Astrocyte of the hippocampus (primary cell): ENCODE measurements at places on chromosomes 3 and 15.
A peak's percentile ranks its signal among the peaks of the same experiment; 100 is the strongest.

GRCh38 chr15:34084086-34084485 lies 17.6 kb downstream of the EMC7 start:
- DNase-seq: peak; percentile 35

GRCh38 chr3:178545337-178545736 lies 9.1 kb downstream of the KCNMB2 start:
- DNase-seq: no peak

- DNase-seq: no peak
These were observed 51.5 kb downstream of the ITGA11 start for GRCh38 chr15:68380456-68380855.

- DNase-seq: no peak
These were observed 183.3 kb downstream of the AKAP13 start for GRCh38 chr15:85563731-85564130.

GRCh38 chr3:61862614-61863289 lies 301.4 kb downstream of the PTPRG start:
- DNase-seq: no peak

DNA sequence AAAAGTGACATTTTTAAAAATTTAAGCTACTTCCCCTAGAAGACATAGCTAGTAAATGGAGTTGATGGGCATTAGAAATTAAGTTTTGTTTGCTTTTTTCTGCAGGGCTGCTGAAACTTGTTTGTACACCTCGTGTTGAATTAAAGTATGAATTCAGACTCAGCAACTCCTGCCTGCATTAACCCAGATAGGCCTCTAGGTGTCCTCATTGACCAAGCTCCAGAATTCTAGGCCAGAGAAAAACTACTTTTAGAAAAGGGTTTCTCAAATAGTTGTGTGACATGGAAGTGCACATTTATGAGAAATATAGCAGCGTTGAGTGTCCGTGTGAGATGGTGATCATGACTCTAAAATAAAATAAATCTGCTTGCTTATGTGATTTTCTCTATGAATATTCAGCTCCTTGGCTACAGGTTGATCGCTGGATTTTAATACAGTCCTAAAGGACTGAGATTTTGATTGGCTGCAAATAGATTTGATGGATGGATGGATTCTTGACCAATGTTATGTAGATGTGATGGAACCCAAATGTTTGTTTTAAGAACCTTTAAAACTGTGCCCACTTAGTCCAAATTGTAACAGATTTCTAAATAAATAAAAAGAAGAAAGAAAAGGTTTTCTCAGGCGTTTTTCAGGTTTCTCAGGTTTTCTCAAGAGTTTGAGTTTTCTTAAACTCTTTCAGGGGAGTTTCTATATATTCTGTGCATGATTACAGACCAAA lies 39.4 kb upstream of the LMOD3 start:
- peak; percentile 65 for DNase-seq

- no peak for DNase-seq
These were observed 18.0 kb downstream of the PDIA5 start for GRCh38 chr3:123084738-123085237.

DNA sequence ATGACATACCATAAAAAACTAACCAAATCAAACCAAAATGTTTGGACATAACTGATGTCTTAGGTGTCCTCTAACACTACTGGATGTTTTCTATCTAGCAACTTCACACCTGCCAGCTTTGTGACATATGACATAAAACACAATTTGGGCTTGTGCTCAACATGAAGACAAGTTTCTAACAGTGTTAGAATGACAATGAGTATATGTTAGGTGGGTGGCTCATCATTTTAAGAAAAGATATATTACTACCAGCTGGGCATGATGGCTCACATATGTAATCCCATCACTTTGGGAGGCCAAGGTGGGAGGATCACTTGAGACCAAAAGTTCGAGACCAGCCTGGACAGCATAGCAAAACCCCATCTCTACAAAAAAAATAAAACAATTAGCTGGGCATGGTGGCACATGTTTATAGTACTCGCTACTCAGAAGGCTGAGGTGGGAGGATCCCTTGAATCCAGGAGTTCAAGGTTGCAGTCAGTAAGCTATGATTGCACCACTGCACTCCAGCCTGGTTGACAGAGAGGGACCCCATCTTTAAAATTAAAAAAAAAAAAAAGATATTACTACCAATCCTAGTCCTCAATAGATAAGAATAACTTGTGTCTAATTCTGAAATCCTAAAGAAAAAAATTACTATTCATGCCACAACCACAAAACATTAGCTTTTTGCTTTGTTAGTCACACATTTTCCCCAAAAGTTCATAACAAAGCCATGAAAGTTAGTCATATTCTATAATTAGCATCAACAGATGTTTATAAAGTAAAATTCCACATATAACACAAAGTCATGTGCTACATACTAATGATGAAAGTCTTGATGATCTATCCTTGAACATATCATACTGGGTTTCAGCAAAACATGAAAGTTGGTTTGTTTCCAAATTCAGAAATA lies 59.9 kb downstream of the LRRFIP2 start:
- peak; percentile 41 for DNase-seq

DNA sequence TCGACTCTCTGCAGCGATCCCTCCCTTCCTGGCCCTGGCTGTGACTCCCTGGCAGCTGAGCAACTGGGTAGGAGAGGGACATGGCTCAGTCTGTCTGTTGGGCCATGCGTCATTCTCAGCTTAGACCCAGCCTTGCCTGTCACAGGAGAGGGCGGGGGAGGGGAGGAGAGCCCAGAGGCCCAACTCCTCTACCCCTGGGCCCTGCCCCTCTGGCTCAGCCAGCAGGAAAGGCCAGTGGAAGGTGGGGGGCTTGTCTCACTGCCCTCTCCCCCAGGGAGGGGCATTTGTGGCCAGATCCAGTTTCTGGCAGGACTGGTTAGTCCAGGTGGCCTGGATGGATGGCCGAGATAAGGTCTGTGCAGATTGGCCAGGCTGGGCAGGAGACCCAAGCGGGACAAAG lies 31.6 kb downstream of the DNAJB8 start:
- DNase-seq: no peak

DNA sequence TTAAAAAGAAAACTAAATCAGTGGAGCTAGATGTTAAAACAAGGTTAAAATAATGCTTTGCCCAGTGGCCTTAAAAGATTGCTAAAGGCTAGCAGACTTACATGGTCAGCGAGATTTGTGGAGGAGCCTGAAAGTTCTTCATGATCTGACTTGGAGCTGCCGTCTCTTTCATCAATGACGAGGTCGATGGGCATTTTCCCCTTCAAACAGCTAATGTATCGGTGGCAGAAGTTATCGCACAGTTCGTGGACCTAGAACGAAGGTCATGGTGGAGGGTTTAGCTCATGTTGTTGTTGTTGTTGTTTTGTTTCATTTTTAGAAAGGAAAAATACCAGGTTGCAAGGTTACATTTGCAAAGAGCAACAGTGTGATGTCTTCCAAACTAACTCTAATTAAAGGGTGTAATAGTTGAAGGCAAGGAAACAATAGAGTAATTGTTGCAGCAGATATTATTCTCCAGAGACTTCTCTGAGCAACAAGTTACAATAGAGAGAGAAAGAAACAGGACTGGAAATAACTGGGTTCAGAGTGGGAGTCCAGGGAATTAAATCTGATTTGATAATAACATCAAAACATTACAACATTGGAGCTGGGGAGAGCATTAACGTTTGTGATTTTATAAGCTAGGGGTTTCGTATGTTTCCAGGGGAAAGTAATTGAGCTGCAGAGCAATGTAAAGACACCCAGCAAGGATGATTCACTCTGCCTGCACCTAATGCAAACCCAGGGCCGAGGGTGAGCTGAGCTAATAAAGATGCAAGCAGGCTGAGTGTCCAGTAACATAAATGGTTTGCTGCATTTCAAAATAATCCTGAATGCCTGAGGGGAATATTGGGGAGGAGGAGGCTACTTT lies 6.6 kb downstream of the MEIS2 start:
- DNase-seq: peak; percentile 70

- peak; percentile 79 for DNase-seq
These were observed 121.2 kb downstream of the TLE3 start for GRCh38 chr15:69976366-69976994.

DNA sequence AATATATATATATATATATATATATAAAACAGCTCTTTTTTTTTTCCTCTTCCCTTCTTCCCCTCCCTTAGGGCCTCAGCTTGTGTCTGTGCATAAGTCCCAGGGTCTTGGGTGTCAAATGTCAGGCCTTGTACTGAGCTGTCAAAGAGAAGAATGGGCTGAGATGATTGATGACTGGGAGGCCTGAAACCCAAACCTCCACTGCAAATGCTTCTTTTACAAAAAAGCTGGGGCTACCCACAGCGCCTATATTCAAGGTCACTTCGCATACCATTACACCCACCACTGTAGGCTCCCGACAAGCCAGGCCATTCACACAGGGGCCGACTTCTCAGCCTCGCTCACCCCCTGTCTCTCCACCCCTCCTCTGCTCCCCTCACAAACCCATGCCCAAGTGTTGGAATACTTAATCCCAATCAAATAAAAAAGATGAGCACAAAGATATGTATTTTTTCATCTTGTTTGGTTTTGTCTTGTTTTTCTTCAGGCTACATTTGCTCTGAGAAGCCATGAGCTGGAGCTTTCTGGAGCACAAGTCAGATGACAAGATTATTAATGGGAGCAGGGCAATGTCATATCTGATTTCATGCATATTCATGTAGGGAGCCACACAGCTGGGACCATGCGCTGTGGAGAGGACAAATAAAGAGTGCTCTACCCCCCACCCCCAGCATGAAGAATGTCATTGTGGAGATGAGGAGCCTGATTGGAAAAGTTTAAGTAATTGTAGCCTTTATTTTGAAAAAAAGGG lies 614.4 kb upstream of the NR2F2 start:
- peak; percentile 18 for DNase-seq

DNA sequence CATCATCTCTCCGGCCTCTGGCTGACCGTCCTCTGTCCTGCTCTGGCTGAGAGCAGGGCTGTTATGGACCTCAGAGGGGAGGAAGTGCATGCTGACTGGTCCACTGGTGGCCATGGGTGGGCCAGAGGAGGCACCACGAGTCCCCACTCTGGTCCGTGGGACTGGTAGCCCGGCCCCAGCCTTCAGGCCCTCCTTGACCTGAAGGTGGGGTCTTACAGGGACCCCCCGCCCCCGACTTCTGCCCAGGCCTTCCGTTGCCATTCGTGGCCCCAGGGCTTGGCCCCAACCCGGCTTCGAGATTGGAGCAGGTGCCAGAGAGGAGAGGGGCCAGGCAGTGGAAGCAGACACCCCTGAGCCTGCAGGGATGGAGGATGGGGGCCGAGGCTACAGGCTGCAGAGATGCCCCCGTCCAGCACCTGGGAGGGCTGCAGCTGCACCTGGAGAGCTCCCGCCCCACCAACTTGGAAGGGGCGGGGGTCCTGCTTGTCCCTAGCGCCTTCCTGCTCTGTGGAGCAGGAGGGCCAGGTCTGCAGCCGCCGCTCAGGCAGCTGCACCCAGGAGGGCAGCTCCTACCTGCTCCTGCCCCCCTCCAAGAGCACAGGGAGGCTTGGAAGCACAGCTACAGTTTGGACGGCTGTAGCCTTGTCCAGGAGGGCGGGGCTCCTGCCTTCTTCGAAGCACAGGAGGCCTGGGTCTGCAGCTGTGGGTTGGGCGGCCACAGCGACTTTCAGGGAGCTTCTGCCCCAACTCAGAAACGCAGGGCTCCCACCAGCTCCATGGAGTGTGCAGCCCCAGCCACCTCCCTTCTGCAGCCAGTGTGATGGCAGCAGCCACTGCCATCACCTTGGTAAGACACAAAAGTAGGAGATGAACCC lies 142.5 kb downstream of the KLF13 start:
- DNase-seq: no peak

DNA sequence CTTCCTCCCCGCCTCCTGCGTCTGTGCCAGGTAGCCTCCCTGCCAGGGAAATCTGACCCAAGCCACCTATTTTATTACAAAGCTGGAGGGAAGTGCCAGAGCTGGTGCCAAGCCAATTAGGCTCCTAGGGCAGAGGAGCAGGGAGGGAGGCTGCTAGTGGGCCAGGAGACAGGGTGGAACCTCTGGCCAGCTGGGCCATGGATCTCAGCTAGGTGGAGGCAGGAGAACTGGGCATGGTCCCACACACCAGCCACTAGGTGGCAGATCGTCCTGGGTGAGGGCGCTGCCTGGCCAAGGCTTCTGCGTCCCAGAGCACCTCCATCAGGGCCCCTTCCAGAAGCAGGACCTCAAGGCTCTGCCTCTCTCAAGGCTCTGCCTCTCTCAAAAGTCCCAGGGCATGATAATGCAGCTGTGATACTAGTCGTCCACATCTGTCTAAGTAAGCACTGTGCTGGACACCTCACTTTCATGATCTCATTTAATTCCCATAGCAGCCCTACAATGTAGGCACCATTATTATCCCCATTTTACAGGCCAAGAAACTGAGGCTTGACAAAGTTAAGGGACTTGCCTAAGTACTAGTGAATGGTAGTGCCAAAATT lies 4.5 kb upstream of the RFT1 start:
- peak; percentile 85 for DNase-seq

DNA sequence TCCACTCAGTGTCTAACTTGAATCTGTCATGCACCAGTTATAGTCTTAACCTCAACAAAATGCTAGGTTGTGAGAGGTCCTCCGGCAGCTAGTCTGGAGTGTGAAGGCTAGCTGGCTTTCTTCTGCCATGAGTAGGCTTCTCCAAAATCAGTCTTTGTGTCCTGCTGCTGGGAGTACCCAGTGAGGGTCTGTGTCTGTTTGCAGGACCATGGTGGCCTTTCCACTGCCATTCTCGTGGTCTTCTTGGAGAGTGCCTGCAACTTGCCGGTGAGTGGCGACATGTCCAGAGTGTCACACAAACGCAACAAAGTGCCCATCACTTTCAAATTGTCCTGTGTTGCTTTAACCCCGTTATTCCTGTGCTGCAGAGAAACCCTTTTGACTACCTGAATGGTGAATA lies 34.0 kb downstream of the ESYT3 start:
- DNase-seq: no peak

- no peak for DNase-seq
These were observed 43.7 kb upstream of the NECTIN3 start for GRCh38 chr3:111027868-111028267.

DNA sequence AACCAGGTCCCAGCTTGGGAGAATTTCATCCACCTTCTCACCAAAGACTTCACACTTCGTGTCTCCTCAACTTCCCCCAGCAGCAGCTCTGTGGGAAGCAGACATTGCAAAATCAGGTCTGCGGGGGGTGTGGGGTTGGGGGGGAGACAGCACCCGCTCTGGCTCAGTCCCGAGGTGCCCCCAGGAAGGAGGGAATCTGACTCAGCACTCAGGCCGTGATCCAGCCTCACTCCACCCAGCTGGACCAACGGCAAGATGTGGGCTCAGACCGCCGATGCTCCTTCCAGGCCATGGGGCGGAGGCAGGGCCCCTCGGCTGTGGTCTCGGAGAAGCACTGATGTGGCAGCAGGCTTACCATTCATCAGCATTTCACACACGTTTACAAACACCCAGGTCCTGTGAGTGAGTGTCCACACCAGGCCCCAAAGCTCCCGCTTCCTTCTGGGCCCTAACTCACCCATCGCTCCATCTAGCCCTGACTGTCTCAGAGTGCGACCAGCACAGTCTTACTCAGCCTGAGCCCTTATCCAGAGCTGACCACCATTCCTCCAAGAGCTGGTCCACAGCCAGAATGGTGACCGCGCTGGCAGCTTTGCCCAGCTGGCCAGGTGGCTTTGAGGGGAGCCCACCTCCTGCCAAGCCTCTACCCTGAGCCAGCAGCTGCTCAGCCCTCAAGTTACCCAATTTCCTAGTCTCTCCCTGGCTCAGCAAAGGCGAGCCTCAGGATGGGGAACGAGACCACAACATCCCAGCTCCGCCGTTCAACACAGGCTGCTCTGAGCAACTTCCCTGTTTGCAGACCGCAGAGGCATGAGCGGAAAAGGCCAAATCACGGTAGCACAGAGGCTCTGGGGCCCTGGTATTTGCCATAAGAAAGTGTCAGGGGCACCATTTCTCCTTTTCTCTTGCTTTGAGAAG lies 3.3 kb downstream of the STAB1 start:
- DNase-seq: peak; percentile 69
